ENCODE measurements at places on chromosomes 12 and 14.

DNA sequence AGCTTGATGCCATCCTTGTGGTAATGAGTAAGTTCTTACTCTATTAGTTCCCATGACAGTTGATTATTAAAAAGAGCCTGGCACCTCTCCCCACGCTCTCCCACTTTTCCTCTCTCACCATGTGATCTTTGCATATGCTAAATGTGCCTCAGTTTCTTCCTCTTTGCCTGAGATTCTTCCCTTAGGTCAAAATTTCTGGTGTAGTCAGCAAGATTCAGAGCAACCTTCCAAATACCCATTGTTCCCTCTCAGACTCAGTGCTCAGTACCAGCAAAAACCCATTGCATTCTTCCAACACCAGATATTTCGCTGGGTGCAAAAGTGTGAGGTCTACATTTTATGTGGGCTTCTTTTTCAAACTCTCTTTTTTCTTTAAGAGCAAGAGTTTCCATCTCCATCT lies 10.8 kb upstream of the USP15 start:
- DNase-seq: no peak

GRCh38 chr12:3350432-3350831 lies 140.6 kb upstream of the PRMT8 start:
- DNase-seq: no peak

- DNase-seq: no peak
Measured at GRCh38 chr12:111297703-111298426, 71.0 kb downstream of the PHETA1 start.

DNA sequence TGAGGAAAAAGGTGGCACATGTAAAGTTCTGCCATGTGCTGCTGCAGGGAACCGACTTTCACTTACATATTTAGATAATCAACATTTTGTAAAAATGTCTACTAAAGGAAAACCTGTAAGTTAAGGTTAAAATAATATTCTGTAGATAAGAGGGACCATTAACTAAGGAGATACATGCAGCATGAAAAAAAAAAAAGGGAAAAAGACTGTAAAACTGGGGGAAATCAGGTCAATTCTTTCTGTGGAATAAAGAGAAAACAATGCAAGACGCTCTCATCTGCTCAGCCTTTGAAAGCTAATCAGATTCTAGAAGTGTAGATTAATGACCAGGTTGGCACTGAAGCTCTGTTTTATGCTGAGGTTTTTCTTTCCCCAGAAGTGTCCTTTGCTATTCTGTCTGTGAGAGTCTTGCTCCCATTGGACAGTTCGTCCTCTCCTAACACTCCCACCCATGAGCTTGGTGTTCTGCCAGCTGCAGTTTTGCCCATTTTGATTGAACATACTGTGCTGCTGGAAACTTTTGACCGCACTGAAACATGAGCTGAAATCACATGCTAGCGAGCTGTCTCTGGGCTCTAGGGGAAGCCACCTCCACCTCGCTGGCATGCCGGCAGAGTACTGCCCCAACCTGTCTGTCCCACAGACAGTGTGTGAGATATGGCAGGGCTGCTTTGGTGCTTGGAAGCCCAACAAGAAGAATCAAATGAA lies 39.7 kb downstream of the PPTC7 start:
- no peak for DNase-seq

DNA sequence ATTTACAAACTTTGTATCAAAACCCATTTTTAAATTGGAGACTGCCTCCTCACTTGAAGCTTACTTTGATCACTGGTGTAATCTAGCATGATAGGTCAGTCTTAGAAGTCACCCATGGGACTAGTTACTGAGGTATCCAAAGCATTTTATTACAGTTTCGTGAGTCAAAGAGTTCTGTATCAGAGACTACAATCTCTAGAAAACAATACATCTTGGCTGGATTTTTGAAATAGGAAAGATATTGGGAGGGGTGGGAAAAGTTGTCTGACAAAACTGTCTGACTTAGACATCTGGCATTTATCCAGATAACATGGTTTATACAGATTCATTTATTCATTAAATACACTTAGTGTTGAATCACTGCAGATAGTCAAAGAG lies 173.5 kb upstream of the PDZRN4 start:
- no peak for DNase-seq

DNA sequence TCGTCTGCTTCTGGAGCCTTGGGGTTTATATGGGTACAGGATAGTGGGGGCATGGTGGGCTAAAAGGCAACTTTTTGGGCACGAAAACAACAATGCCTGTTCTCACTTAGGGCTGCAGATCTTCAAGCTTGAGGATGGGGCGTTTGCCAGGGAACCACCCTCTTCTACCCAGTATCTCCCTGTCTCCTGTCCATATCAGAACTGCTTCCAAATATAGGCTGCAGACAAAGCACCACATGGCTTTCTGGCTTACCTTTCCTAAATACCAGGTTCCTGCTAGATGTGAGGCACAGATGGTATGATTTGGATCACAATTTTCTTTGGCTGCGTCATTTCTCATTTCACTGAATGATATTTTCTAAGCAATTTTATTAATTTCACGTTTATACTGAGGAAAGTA lies 70.4 kb downstream of the CMAS start:
- no peak for DNase-seq

GRCh38 chr12:92143258-92143657 lies 2.4 kb downstream of the BTG1 start:
- DNase-seq: no peak

- no peak for DNase-seq
Measured at GRCh38 chr14:80946797-80947196, 5.3 kb upstream of the CEP128 start.

- DNase-seq: no peak
Measured at GRCh38 chr14:52325630-52326029, 11.5 kb downstream of the PTGER2 start.

DNA sequence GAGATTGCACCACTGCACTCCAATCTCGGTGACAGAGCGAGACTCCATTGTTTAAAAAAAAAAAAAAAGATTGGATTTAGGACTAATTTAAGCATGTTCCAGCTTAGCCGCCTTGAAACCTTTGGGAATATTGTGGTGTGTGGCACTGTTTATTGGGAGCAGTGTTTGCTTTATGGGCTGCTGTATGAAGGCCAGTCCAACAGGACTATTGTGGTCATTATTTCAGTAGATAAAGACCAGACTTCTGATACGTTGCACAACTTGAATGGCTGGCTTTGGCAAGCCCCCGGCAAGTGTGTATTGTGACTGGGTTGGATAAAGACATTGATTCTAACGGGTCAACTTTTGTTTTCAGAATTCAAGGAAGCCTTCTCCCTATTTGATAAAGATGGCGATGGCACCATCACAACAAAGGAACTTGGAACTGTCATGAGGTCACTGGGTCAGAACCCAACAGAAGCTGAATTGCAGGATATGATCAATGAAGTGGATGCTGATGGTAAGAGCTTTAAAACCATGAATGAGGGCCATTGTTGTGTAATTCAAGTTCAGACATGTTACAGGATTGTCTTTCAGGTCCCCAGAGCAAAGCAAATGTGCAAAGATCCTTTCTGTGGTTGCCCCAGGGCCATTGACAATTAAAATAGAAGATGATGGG lies 4.2 kb downstream of the CALM1 start:
- no peak for DNase-seq

DNA sequence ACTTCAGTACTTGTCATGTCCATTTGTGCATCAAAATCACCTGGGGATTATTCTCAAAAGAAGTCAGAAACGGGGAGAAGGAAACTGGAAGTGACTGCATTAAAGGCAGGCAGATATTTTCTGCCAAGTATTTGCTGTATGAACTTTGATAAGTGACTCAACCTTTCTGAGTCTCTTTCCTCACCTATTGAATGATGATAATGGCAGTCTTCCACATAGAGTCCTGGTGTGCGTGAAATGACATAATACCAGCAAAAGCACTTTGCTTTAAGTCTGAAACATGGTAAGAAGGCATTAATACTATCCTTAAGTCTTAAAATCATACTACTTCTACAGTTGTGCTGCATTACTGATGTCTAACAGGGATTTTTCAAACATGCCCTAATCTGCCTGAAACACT lies 278.5 kb downstream of the ADAMTS20 start:
- DNase-seq: no peak

GRCh38 chr12:56013482-56013881 lies 7.4 kb upstream of the IKZF4 start:
- DNase-seq: no peak
